Inflammatory macrophage (primary cell): ENCODE measurements at places on chromosomes 12 and 14.

GRCh38 chr14:35556548-35556947, 22.6 kb downstream of the INSM2 start:
- DNase-seq = no peak

DNA sequence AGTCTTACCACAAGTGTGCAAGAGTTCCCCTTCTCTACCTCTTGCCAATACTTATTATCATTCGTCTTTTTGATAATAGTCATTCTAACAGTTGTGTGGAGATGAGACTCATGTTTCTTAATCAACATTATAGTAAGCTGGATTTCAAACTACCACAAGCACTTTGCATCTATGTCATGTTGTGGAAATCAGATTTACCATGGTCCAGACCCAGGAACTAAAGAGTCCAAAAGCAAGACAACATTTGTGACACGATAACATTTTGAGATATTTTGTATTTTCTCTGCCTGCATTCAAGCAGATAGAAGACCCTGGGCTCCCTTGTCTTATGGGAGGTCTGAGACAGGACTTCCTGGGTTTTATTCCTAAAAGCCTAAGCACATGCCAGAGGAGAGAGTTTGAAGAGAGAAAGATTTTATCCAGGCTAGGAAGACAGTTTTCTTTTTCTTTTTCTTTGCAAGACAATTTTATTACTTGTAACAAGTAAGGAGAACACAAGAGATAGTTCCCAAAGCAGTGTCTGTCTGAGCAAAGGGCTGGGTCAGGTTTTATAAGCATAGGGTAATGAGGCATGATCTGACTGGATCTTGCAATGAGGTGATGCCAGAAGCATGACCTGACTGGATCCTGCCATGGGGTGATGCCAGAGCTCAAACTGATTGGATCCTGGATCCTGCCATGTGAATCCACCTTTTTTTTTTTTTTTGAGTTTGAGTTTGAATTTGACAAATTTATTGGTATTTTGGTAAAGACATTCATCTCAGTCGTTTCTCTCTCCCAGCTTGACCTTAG, 180.5 kb upstream of the HMGA2 start:
- DNase-seq = no peak

- no peak for DNase-seq
Observed at GRCh38 chr12:2125651-2126522, 73.1 kb downstream of the CACNA1C start.

- no peak for DNase-seq
Observed at GRCh38 chr12:19058235-19059021, 71.1 kb upstream of the PLEKHA5 start.
